ENCODE measurements at places on chromosomes 6 and 20. TPM values are rescaled to one million over a fixed set of nuclear protein-coding genes. Genes with fewer than 3 reads are reported as not detected.

Gene SLPI
- 0.17 TPM for total RNA-seq

Gene HMGCLL1
- 0.51 TPM for total RNA-seq

Gene DYNLT2
- 1.0 TPM for total RNA-seq

Gene FOXF2
- total RNA-seq: 29.3 TPM

Gene NRSN1
- not detected for total RNA-seq

Gene HDGFL1
- total RNA-seq: not detected

Gene C4B
- total RNA-seq: 43.9 TPM

Gene THBS2
- total RNA-seq: 269 TPM

Gene LINC00237
- not detected for total RNA-seq

Gene TBXT
- total RNA-seq: not detected

Gene FAM162B
- total RNA-seq: 13.1 TPM

Gene CALHM4
- total RNA-seq: not detected

Gene TBX18
- total RNA-seq: 0.77 TPM

Gene SLC12A5
- 0.50 TPM for total RNA-seq

Gene KIF16B
- 9.8 TPM for total RNA-seq

Gene CST4
- 0.17 TPM for total RNA-seq

Gene HECA
- 20.8 TPM for total RNA-seq
